ENCODE measurements at places on chromosomes 12 and 14.

GRCh38 chr12:52215587-52216031 is 17.4 kb upstream of the KRT7 start:
- no peak for DNase-seq

DNA sequence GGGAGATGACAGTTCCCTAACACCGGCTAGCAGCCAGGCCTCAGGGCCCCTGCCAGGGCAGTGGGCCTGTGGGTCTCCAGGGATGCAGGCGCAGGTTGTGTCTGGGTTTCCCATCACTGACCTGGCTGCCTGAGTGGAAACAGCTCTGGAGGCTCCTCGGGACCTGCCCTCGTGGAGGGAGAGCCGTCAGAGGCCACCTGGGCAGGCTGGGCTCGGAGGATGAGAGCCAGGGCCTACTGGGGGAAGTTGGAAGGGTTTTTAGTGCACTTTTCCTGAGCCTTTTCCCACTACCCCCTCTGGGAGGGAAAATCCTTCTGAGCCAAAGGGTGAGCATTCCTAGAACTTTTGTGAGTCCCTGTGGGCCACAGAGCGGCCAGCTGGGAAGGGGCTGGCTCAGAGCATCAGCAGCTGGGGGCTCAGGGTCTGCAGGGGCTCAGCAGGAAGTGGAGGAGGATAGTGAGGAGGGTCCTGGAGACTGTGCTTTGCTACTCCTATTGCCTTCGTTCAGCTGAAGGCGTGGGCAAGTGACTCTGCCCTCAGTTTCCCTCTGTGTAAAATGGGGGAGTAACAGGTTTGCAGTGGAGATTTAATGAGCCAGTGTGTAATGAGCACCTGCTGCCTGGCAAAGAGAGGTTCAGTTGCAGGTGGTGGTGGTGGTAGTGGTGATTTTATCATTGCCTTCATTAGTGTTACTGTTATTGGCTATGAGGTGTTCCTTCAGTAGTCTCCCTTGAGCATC is 1.8 kb downstream of the SH2B3 start:
- no peak for DNase-seq

- no peak for DNase-seq
Measured at GRCh38 chr12:108679106-108679681, 45.5 kb upstream of the SELPLG start.

DNA sequence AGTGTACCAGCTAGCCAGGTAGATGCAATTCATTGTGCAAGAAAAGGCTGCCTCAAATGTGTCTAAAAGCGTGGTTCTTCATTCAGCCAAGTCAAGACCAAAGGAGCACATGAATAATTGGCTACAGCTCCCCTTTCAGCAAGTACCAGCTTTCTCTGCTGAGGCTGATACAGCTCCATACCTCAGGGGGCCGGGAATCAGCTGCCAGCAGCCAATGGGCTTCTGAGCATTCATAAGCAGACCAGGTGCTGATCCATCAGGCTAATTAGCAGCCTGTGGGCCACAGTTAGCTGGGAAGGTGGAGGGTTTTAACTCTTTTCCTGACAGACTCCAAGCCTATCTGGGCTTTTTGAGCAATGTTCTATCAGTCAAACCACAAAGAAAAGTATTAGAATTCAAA is 264.7 kb downstream of the APAF1 start:
- DNase-seq: no peak

GRCh38 chr14:32702562-32702961 is 236.1 kb upstream of the NPAS3 start:
- no peak for DNase-seq

DNA sequence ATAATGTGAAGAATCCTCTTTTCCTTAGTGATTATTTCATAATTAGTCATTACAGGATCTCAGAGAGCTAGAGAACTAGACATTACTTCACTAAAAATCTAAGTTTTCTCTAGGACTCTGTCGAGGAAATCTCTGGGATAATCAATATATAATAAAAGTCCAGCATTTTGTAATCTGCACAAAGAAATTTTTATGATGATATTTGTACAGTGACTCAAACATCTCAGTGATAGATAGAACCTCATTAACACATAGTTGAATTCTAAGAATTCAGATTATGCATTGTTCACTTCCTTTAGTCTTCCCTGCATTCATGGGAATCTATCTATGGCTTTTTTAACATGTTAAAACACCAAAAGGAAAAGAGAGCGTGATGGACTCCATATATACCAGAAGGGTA is 11.0 kb downstream of the ITPR2 start:
- DNase-seq: no peak

DNA sequence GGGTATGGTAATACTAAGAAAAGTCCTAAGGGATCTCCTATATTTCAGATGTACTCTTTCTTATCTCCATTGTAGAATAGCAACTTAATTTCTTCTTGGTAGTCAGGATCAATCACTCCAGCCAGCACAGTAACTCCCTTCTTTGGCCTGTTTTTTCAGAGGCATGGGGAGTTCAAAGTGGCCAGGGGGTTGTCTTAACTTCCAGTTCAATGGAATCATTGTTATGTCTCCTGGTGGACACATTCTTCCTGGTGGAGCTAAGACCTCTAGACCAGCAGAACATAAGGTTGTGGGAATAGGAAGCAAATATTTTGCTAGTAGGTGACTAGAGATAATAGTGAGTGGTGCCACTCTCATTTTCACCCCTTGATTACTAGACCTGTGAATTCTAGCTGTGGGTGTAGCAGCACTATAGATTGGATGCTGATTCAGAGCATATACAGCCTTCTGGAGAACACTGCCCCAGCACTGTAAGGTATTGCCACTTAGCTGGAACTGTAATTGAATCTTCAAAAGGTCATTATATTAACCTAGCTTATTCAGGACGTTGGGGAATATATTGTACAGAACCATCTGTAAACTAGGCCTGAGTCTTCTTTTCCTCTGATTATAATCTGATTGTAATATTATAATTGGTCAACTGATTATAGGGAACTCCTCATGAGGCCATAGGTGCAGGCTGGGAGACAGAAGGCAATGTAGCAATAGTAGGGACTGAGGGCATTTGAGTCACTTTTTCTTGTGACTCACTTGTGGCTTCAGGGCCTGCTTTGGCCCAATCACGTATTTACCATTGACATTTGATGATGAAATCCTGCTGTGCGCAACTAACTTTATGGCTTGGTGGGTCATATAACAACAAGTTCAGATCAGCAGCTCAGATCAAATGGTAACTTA is 60.2 kb upstream of the ATP2B1 start:
- no peak for DNase-seq

All from stimulated activated CD4-positive, alpha-beta T cell treated with anti-CD3 and anti-CD28 coated beads, Interleukin-1b, Interleukin-23, amount 100 ng/mL, for 1 hour (primary cell).